Bronchial epithelial cell (primary cell): ENCODE measurements at places on chromosomes 3 and 15.
A peak's percentile ranks its signal among the peaks of the same experiment; 100 is the strongest.

GRCh38 chr15:62559381-62559733 lies 394.3 kb upstream of the C2CD4B start:
- no peak for DNase-seq

- DNase-seq, result peak; percentile 79
Observed at GRCh38 chr3:129650256-129650872, 43.9 kb upstream of the PLXND1 start.

- peak; percentile 44 for DNase-seq
Observed at GRCh38 chr15:99414755-99415731, 150.7 kb upstream of the MEF2A start.

GRCh38 chr3:154745122-154745521 lies 315.1 kb upstream of the GPR149 start:
- no peak for DNase-seq

- DNase-seq, result no peak
Observed at GRCh38 chr3:115113367-115113766, 33.7 kb downstream of the ZBTB20 start.

DNA sequence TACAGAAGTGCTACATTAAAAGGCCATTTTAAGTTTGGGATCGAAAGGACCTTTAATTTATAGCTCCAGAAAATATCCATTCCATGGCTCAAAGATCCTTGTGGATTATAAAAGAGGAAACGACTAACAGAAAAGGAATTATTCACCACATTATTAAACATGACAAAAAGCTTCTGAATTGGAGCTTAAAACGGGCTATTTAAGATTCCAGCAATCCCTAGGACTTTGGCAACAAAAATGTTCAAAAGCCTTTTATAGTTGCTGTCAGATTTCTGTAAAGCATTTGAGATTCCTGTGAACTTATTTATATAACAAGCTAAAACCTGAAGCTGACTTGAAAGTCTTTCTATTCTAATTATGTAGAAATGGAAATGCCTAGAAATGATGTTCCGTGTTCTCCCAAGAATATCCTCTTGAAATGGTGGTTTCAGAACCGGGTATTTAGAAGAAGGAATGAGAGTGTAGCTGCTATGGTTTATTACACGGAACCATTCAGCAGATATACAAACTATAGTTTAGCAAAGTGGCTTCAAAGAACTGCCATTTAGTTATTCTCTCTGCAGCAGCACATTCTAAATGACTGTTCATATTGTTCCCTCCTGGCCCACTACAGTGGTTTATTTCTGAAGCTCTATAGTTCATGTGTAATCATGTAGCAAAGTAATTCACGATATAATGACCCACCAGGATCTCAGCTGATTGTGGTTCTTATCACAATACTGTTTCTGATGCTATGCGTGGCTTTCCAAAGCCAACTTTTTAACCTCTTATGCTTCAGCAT lies 961.7 kb downstream of the FHIT start:
- DNase-seq, result no peak

- peak; percentile 70 for DNase-seq
Observed at GRCh38 chr15:71800835-71801745, 9.3 kb upstream of the NR2E3 start.

DNA sequence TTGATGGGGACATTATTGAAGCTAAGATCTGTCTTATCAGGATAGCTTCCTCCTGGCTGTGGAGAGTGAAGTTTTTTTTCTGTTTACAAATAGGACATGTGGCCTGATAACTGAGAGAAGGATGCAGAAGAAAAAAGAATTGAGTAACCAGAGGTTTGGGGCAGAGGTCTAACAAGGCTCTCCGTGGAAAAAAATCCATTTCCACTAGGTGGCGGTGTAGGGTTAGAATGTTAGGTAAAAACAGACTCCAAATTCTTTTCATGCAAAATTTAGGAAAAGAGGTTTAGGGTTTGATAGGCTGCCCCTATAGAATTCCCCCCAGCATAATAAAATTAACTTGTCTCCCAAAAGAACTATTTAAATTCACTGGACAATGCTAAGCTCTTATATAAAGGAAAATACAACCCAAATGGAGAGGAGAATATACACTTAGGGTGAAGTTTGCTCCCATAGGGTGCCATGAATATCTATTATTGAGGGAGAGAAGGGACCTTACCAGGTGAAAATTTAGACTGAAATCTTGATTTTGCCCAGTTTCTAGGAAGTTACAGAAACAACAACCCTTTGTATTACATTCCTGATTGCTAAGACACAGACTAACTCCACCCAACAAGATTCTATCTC lies 1560.4 kb downstream of the OTOL1 start:
- peak; percentile 32 for DNase-seq

DNA sequence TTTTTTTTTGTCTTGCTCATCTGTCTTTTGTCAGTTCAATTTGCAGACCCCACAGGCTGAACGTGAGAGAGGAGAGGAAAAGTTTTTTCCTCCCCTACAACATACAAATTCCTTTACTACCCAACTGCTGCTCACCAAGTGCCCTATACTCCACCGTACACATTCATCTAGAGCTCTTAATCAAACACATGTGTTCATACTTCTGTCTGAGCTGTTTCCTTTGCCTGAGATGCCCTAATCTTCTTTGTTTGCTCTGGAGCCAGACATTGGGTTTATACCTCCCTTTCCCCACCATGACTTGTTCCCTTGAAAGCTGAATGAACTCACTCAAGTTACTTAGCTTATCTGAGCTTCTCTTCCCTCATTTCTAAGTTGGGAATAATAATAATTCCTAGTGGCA lies 122.7 kb upstream of the RASGRP1 start:
- no peak for DNase-seq
